ENCODE measurements at places on chromosomes 5 and 9. TPM values are rescaled to one million over a fixed set of nuclear protein-coding genes. Genes with fewer than 3 reads are reported as not detected.

Gene FABP6
- 3.4 TPM for total RNA-seq

Gene SPINK5
- 0.13 TPM for total RNA-seq

Gene FOXD4L5
- not detected for total RNA-seq

- peak; percentile 93 for DNase-seq
Measured at GRCh38 chr9:71806901-71807307, 38.6 kb upstream of the CEMIP2 start.

Measured in SK-MEL-5 (cell line).